ENCODE measurements at places on chromosomes 7 and 10. TPM values are rescaled to one million over a fixed set of nuclear protein-coding genes. Genes with fewer than 3 reads are reported as not detected.

The CNPY1 gene
- total RNA-seq = not detected

The PMS2 gene
- 21.4 TPM for total RNA-seq

The TMEM184A gene
- total RNA-seq = not detected

The TAC1 gene
- not detected for total RNA-seq

The SPDYE6 gene
- not detected for total RNA-seq

The IFIT1B gene
- not detected for total RNA-seq

The A1CF gene
- not detected for total RNA-seq

The PNLIP gene
- total RNA-seq = not detected

The POLR1F gene
- total RNA-seq = 16.3 TPM

The SPDYE3 gene
- total RNA-seq = not detected

The BAIAP2L1 gene
- total RNA-seq = 1.5 TPM

The GHRHR gene
- not detected for total RNA-seq

The POLR2J2 gene
- total RNA-seq = 12.5 TPM
